M059J (cell line): ENCODE measurements at places on chromosomes 16 and 17.

- peak; percentile 13 for DNase-seq
Observed at GRCh38 chr17:8133941-8134340, 10.0 kb upstream of the HES7 start.

DNA sequence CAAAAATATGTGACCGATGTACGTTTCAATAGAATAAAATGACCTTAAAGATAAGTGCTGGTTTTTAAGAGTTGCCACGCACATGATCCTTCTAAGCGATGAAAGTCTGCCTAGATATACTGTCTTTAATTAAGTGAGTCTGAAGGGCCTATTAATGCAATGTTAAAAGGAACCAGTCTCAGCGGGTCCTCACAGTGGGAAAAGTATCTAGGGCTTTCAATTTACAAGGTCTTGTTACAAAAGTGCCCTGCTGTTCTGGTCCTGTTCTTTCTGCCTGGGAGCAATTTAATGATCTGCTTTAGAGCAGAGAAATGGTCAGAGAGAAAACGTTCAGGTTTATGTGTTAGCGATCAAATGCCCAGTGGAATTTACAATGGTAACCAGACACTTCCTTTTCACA, 864.0 kb downstream of the KCNJ2 start:
- no peak for DNase-seq

GRCh38 chr16:78194948-78195347, 95.5 kb downstream of the WWOX start:
- no peak for DNase-seq

DNA sequence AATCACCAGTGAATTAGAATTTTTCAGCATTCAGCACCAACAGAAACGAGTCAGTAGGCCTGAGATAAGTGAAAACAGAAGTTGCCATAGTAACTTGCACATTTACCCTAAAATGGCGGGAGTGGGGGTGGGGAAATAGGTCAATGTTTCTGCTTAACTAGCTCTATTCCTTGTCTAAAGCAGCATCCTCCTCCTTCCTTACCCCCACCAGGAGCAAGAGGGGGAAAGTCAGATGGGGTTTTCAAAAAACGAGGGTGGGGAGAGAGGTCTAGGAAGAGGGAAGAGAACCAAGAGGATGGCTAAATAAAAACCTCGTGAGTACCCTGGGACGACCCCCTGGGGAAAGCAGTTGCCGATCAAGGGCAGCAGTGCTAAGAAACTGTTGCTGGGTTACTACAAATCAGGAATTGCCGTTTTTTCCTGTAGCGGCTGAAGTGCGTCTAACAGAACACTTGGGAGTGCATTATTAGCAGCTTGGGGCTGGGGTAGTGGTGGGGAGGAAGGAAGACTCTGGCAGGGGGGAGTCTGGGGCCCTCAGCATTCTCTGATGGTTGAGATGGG, 34.4 kb upstream of the MNT start:
- no peak for DNase-seq

- peak; percentile 13 for DNase-seq
Observed at GRCh38 chr17:39954876-39955275, 7.9 kb upstream of the GSDMA start.

DNA sequence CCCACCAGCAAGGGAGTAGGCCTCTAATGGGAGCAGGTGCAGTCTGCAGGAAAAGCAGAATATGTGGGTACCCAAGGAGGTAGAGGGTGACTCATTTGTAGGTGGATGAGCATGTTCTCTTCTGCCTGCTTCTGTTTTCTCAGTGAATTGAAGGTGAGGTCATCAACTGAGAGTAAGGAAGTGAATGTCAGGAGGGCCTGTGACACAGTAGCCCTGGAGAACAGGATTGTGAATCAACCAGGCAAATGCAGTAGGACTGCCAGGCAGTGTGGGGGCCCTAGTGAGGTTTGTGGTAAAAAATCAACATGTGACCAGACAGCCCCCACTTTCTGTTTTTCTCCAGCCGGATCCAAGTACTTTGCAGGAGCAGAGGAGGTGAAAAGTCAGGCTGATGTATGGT, 150.5 kb upstream of the SOX9 start:
- DNase-seq, result peak; percentile 77
